ENCODE measurements at places on chromosomes 2 and 18.

- DNase-seq, result no peak
Measured at GRCh38 chr2:157900203-157900602, 24.1 kb upstream of the ACVR1 start.

- no peak for DNase-seq
Measured at GRCh38 chr18:76747676-76748075, 74.7 kb upstream of the ZNF236 start.

- peak; percentile 33 for DNase-seq
Measured at GRCh38 chr2:130755256-130756052, at the start of gene AMER3. Gene AMER3, plus strand, starts transcription at chr2:130755540. Its CDS starts 6,533 bp downstream, at chr2:130762073.

GRCh38 chr2:64108666-64109241 is 35.5 kb downstream of the PELI1 start:
- DNase-seq, result no peak

GRCh38 chr18:3179430-3180089 is 40.2 kb downstream of the MYOM1 start:
- DNase-seq, result no peak

DNA sequence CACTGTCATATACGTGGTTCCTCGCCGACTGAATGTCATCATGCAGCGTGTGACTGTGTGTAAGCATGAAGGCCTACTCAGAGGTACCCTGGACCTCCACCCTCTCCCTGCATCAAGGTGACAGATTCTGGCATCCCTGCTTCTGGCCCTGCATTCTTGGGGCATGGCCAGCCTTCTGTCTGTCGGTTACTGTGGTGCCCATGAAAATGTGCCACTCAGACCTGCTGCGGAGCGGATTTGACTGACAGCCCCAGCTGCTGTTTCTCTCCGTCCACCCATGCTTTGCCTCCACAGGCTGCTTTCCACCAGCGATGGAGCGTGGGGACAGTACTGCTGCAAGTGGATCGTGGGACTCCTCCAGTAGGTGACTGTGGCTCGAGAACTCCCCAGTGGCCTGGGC is 9.6 kb downstream of the TMEM177 start:
- DNase-seq, result no peak

- no peak for DNase-seq
Measured at GRCh38 chr2:180319586-180320405, 312.7 kb upstream of the CWC22 start.

GRCh38 chr18:46155641-46156051 is 51.5 kb downstream of the HAUS1 start:
- no peak for DNase-seq

DNA sequence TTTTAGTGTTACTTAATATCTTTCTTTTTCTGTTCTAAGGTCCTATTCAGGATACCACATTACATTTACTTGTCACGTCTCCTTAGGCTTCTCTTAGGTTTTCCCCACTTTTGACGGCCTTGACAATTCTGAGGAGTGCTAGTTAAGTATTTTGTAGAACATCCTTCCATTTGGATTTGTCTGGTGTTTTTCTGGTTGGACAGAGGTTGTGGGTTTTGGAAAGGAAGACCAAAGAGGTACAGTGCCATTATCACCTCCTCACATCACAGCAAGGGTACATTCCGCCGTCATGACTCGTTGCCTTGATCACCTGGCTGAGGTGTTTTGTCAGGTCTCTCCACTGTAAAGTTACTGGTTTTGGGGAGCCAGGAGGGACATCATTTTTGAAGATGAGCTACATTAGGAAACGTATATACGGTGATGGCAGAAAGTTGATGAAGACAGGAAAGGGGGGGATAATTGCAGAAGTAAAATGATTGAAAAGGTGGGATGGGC is 88.4 kb upstream of the TMEM247 start:
- no peak for DNase-seq

Measured in cerebellar nuclear complex (tissue), 1 donor.